ENCODE measurements at places on chromosomes 11 and 22.
A peak's percentile ranks its signal among the peaks of the same experiment; 100 is the strongest.

DNA sequence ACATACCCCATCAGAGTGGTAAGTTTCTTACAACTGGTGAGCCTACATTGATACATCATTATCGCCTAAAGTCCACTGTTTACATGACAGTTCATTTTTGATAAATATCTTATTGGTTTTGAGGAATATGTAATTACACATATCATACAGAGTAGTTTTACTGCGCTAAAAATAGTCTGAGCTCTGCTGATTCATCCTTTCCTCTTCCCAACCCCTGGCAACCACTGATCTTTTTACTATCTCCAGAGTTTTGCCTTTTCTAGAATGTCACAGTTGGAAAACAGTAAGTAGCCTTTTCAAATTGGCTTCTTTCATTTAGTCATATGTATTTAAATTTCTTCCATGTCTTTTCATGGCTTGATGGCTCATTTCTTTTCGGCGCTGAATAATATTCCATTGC lies 112.8 kb downstream of the LARGE1 start:
- no peak for DNase-seq

- DNase-seq, result peak; percentile 14
Measured at GRCh38 chr22:37681556-37682049, 4.5 kb upstream of the NOL12 start.

DNA sequence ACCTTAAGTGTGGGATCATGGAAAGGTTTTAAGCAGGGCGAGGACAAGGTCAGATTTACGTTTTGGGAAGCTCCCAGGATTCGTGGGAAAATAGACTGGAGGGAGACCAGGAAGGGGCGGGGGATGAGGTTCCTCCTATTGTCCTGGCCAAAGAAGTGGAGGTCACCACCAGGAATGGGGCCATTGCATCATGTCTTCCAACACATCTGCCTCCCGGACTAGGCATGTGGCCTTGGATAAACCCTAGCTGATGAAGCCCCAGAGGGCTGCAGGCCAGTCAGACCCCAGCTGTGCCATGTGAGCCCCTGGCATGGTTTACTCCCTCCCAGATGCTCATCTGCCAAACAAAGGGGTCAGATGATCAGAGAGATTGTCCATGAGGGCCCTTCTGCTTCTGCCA lies 11.5 kb upstream of the YWHAH start:
- DNase-seq, result no peak

GRCh38 chr11:102829316-102830000 lies 14.0 kb downstream of the MMP3 start:
- DNase-seq, result no peak

GRCh38 chr22:36331912-36332622 lies 55.7 kb downstream of the MYH9 start:
- DNase-seq, result peak; percentile 58

DNA sequence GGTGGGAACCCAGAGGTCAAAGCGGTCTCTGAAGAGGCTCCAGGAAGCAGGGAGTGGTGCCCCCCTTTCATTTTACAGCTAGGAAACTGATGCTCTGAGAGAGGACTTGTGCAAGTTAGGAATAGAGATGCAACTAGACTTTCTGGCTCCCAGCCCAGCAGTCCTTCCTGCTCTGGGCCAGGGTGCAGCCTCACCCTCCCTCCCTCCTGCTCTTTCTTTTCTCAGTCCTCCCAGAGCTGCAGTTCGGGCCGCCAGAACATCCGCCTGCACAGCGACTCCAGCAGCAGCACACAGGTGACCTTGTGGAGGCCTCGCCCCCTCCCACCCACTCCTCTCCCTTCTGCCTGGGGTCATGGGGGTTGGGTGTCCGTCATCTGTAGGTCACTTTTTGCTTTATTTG lies 51.5 kb downstream of the LHFPL7 start:
- no peak for DNase-seq

- DNase-seq, result no peak
Measured at GRCh38 chr22:31578171-31578570, 81.8 kb downstream of the SFI1 start.

GRCh38 chr11:74468936-74469335 lies 1.6 kb upstream of the KCNE3 start:
- no peak for DNase-seq
